NCI-H187 treated with DMSO at 0.1 percent for 48 hours (cell line): ENCODE measurements at places on chromosomes 13 and 19.

DNA sequence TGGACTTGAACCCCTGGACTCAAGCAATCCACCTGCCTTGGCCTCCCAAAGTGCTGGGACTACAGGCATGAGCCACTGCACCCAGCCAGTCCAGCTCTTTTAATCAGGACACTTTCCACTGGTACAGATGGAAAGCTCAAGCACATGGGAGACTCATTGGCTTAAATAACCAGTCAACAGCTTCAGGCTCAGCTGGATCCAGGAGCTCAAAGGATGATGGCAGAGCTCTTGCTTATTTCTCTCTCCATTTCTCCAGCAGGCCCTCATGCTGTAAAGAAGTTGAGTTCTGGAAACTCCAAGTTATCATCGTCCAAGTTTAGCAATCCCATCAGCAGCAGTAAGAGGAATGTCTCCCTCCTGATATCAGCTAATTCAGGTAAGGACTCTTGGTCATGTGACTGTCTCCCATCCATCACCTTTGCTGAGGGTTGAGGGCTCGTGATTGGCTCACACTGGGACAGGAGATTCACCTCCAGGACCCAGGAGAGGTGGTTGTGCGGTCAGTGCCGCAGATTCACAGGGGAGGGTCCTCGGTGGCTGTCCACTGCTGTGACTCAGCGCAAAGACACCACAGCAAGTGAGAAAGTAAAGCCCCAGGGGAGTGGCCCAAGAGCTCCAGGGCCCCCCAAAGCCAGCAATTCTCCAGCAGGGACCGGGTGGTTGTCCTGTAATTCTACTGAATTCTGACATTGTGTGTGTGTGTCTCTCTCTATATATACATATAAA is 5.1 kb downstream of the CCL25 start:
- no peak for DNase-seq

DNA sequence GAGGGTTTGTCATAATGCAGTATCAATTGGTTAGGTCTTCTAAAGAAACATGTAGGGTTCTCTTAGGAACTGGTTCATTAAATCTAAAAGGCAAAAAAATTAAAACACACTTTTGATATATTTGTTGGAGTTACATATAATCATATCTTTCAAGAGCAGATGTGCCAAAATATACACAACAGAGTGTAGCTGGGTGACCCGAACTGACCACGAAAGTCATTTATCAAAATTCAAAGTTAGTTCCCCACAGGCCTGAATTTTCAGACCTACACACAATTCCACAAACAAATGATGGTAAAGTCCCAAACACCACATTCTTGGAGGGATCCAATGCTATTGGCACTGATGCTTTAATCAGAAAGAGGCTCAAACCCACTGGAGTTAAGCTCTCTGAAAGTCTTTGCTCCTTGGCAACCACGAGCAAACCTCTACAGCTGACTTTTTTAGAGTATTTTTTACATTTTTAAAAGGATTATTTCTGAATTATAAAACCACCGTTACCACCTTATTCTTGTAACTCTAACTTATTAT is 50.9 kb downstream of the IRS2 start:
- DNase-seq: no peak

GRCh38 chr19:48671446-48671995 is 1.3 kb downstream of the NTN5 start:
- DNase-seq: no peak

DNA sequence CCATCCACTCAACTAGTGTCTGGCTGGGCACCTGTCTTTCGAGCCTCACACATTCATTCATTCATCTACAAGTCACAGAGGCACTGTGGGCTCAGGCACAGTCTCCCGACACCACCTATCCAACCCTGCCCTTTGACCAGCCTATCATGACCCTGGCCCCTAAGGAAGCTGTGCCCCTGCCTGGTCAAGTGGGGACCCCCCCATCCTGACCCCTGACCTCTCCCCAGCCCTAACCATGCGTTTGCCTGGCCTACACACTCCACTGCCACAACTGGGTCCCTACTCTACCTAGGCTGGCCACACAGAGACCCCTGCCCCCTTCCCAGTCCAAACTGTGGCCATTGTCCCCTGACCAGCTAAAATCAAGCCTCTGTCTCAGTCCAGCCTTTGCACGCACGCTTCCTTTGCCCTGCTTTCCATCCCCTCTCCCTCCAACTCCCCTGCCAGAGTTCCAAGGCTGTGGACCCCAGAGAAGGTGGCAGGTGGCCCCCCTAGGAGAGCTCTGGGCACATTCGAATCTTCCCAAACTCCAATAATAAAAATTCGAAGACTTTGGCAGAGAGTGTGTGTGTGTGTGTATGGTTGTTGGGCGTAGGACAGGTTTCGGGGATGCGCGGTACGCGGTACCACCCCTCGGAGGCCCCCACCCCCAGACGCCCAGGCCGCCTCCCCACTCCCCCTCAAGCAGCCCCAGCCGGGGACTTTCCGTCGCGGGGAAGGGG is 404 bp upstream of the IL27RA start:
- no peak for DNase-seq

DNA sequence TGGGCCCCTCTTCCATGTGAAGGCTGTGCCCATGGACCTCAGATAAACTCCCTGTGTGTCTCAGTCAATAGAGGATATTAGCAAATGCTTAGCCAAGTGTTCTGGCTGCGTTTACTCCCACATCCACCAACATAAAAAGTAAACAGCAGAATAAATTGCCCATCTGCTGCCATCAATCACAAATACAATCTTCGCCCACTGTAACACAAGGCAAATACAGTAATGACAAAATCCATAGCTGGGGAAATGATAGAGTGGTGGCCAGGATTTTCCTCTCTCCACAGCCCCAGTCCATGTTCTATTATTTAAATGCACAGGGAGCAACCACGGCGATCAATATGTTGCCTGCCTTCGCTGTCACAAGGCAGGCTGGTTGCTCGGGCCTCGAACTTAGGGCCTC is 376.5 kb downstream of the UQCRFS1 start:
- no peak for DNase-seq

DNA sequence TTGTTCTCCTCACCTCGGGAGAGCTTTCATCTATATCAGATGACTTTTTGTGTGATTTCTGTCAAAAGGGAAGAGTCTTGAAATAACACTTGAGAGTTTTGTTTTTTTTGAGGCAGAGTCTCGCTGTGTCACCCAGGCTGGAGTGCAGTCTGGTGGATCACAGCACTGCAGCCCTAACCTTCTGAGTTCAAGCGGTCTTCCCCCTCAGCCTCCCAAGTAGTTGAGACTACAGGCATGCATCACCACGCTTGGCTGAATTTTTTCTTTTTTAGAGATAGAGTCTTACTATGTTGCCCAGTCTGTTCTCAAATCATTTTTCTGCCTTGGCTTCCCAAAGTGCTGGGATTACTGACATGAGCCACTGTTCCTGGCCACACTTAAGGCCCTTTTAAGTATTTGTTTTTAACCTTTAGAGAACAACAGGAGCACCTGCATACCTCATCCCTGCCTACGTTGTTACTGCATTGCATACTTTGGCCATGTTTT is 11.4 kb downstream of the NDFIP2 start:
- no peak for DNase-seq

GRCh38 chr13:97696921-97697320 is 256.6 kb upstream of the IPO5 start:
- DNase-seq: no peak

- DNase-seq: peak; percentile 63
These were observed 3.9 kb downstream of the SIAH3 start for GRCh38 chr13:45847554-45848224.

GRCh38 chr13:93411186-93411680 is 184.6 kb downstream of the GPC6 start:
- no peak for DNase-seq

DNA sequence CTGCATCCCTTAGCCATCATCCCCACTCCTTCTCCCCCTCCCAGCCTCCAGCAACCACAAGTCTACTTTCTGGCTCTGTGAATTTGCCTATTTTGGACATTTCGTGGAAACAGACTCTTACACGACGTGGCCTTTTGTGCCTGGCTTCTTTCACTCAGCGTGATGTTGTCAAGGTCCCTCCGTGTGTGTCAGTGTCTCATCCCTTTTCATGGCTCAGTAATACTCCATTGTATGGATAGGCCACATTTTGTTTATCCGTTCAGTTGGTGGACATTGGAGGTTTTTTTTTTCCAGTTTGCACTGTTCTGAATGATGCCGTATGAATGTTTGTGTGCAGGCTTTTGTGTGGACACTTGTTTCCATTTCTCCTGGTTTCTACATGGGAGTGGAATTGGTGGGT is 38.0 kb downstream of the BICRA start:
- DNase-seq: no peak

GRCh38 chr19:19096641-19097627 is 33.1 kb downstream of the SLC25A42 start:
- DNase-seq: no peak

DNA sequence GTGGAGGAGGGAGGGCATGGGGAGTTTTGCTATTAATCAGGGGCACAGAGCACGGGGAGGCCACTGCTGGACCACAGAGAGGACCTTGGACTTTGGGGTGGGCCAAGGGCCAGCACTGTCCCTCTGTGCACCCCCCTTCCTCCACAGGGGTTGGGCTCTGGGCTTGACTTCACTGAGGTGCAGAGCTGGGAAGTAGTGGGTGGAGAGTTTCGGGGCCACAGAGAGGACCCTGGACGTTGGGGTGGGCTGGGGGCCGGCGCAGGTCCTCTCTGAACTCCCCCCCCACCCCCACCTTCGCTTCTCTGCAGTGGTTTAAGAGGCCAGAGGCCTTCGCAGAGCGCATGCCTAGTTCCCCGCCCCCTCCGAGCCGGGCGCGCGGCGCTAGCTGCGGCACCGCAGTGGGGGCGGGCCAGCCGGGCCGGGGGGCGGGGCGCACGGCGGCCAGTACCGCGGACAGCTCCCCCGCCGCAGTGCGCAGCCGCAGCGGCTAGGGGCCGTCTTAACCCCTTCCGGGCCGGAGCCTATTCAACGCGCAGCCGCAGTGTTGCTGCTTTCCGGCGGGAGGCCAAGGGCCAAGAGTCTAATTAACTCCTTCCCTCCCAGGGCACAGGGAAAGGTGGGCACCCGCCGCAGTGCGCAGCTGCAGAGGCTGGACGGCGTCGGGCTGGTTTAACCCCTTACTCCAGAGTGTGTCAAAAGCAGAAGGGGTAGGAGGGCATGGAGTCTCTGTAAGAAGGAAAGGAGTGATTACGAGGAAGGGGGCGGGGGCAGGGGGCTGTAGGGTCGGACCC is 3.7 kb downstream of the KCNC3 start:
- DNase-seq: peak; percentile 47

GRCh38 chr13:42283574-42283973 is 11.6 kb downstream of the AKAP11 start:
- no peak for DNase-seq

DNA sequence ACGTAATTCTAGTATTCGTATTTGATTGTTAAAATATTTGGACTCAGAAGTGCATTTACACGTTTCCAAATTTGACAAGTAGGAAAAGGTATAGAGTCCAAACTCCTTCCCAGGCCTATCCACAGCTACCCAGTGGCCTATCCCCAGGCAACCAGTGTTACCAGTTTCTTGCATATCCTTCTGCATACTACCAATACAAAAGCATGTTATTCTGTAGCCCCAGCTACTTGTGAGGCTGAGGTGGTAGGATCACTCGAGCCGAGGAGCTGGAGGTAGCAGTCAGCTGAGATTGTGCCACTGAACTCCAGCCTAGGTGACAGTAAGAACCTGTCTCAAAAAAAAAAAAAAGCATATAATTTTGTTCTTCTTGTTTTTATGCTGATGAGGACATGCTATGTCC is 67.1 kb downstream of the LRCH1 start:
- DNase-seq: no peak

- DNase-seq: no peak
These were observed 11.9 kb upstream of the TPTE2 start for GRCh38 chr13:19573120-19573716.

GRCh38 chr19:51783372-51783771 is 11.6 kb upstream of the FPR3 start:
- no peak for DNase-seq

- DNase-seq: no peak
These were observed 20.4 kb downstream of the FAM187B start for GRCh38 chr19:35208121-35208520.

DNA sequence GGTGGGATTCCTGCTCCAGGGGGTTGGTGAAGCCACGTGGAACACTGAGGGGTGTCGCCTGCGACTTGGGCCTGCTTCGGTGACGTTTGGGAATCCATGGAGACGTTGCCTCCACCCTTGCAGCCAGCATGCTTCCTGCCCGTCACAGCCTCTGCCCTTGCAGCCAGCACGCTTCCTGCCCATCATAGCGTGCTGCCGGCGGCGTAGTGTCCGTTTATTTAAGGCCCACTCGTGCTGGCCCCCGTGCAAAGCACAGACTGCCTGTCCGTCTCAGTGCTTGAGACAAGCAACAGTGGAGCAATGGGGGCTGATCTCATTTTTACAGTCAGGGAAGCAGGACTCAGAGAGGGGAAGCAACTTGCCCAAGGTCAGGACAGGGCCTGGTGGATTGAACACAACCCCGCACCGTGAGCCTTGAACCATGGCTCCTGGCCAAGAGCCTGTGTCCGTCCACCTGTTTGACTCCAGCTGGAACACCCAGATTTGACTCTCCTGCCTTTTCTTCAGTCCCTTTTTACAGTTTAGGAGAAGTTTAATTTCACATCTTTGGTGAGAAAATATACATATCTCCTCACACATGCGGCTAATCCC is 149.6 kb downstream of the TEX29 start:
- DNase-seq: no peak

GRCh38 chr19:4557971-4558941 is 1.2 kb downstream of the SEMA6B start:
- no peak for DNase-seq

GRCh38 chr13:106306748-106307277 is 228.6 kb downstream of the EFNB2 start:
- DNase-seq: no peak

DNA sequence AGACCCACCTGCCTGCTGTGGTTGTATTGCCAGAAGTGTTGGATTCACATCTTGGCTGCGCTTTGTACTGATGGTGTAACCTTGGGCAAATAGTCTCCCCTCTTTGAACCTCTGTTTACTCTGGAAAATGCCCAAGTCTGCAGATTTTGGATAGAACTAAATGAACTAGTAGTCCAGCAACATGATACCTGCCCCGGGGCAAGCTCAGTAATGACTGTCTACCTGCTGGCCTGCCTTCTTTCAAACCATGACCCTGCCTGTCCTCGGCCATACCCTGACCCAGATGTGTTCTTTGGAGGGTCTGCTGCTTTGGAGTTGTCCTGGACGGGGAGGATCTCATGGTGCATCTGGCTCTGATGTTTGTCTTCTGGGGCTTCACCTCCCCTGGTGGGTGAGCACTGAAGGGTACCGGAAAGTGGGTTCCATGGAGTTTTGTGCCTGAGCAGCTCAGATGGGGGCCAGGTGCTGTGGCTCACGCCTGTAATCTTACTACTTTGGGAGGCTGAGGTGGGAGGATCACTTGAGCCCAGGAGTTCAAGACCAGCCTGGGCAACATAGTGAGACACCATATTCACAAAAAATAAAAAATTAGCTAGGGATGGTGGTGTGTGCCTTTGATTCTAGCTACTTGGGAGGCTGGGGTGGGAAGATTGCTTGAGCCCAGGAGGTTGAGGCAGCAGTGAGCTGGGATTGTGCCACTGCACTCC is 59.5 kb downstream of the TNFRSF19 start:
- DNase-seq: no peak

GRCh38 chr13:100212904-100213553 is 124.1 kb downstream of the PCCA start:
- no peak for DNase-seq
